Fibroblast of skin of back (primary cell): ENCODE measurements at places on chromosomes 12 and 14.

DNA sequence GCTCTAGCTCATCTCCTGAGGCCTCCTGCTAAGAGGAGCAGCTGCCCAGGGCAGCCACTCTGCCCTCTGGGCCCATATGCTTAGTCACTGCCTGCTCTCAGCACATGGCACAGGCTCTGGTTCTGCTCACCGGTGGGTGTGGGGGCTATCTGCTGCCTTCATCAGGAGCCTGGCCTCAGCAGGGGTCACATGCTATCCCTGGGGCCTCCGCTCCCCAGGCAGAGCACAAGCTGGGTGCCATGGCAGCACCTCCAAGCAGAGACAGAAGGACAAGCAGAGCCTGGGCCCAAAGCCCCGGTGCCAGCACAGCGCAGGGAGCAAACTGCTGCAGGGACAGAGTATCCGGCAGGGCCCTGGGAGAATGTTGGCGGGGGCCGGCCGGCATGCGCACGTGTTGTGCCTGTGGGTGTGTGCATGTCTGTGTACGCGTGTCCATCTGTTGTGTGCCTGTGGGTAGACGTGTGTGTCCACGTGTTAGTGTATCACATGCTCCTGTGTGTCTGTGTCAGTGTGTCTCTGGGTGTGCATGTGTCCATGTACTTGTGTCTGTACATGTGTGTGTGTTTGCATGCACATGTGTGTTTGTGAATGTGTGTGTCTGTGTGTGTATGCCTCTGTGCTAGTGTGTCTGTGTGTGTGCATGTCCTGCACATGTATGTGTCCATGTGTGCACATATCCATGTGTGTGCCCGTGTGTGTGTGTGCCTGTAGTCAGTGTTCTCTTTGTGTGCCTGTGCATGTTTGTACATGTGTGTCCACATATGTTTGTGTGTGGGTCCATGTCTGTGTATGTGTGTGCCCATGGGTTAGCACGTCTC, 326.9 kb downstream of the TMEM121 start:
- DNase-seq, result no peak

- peak; percentile 35 for DNase-seq
Measured at GRCh38 chr12:120574106-120574505, 7.1 kb downstream of the POP5 start.

- no peak for DNase-seq
Measured at GRCh38 chr14:32018391-32019092, 58.6 kb upstream of the ARHGAP5 start.

DNA sequence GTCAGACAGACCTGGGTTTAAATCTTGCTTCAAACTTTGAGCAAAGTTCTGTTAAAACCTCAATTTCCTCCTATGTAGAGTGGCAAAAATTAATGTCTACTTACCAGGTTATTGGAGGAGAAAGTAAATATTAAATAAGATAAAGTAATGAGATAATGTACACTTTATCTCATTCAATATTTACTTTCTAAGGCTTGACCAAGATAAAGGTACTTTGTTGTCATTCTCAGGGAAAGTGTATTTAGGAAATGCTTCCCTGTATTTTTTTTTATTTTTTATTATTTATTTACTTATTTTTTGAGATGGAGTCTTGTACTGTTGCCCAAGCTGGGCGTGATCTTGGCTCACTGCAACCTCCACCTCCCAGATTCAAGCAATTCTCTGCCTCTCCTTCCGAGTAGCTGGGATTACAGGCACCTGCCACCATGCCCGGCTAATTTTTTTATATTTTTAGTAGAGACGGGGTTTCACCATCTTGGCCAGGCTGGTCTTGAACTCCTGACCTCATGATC, 4.7 kb downstream of the FAM161B start:
- DNase-seq, result no peak

GRCh38 chr14:27242874-27243273, 645.0 kb upstream of the NOVA1 start:
- peak; percentile 8 for DNase-seq
